CD4-positive, alpha-beta T cell treated with Interleukin-10 for 1 hour (primary cell): ENCODE measurements at places on chromosomes 12 and 14.

GRCh38 chr14:63432888-63433552, 110.2 kb downstream of the PPP2R5E start:
- no peak for DNase-seq

DNA sequence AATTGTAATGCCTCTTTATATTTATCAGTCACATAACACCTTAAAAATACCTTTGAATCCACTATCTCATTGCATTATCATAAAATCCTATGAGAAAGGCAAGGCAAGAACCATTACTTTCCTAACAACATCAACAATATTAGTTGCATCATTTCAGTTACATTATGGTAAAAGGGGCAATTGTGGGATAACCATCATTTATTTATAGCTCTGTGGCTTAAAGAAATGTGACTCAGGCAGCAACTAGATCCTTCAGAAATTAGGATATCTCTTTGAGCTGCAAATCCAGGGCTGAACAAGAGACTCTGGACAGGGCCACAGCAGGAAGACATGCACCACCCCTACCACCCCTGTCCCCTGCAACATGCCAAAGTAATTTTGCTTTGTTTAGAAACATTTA, 36.4 kb downstream of the EPS8 start:
- DNase-seq, result no peak

DNA sequence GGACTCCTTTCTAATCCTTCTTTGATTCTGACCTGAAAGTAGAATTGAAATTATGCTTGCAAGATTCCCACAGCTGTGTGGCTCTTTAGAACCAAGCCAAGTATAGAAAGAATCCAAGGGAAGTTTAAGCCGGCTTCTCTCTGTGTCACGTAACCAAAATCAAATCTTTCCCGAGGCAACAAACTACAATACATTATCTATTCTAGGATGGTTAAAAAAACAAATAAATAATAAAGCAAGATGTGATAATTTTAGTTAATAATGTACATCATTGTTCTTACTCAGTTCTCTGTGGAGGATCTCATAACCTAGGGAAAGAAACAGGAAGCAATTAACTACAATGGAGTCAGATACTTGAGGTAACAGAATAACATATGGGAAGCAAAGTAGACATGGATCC, 78.1 kb upstream of the ST8SIA1 start:
- DNase-seq, result no peak

GRCh38 chr12:12812618-12813119, 477 bp upstream of the DDX47 start:
- DNase-seq, result no peak

DNA sequence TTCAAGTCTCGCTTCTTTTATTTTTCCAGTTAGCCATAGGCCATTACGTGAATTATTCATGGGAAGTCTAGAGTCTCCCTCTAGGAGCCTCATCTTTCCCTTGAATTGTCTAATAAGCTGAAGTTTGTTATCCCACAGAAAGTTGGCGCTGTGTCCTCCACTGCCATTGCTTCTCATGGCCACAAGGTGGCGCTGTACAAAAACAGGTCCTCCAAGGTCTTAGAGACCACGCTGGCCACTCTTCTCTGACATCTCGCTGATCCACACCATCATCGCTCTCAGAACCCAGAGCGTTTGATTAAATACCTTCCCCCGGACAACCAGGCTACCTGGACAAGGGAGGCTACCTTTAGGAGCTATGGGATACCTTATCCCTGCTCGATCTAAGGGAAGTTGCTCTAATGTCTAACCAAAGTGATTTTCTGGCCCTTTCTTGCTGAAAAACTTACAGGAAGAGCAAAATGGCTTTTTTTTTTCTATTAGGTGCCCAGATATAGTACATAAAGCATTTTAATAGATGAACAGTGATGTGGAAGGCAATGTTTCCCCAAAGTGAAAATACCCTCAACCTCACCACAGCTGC, 110.0 kb downstream of the CCDC60 start:
- peak; percentile 20 for DNase-seq

DNA sequence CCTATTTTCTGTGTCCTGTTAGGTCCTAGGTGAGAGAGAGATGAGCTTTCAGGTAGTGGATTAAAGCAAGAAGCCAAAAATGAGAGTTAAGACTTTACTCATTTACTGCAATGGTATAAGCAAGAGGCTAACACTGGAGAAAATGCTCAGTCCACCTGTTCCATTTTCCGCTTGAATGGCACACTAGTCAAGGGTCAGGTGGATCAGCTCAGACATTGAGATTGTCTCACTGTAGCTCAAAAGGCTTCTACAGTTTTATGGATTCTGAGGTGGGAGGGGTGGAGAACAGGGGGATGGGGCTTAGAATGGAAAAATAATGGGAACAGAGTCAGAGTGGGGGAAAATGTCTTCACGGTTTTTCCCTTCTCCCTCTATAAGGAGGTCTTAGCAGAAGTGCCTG, 57.3 kb upstream of the MUCL1 start:
- DNase-seq, result no peak

DNA sequence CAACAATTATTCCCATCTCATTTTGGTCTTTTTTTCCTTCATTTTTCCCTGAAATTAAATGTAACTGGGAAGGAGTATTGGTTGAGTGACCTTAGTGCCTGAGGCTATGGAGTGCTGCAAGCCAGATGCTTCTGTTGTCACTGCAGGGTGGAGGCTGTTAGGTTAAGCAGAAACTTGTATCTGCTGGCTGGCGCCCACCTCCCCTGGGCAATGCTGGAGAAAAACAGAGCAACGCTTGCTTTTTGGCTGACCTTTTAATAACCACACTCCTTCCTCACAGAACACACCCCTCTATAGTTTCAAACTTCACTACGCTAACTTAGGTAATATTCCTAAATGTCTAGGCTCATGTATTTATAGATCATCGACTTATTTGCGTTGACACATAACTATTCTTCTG, 583.5 kb upstream of the NOVA1 start:
- DNase-seq, result no peak

GRCh38 chr14:21454843-21455544, 929 bp downstream of the CHD8 start:
- peak; percentile 51 for DNase-seq

GRCh38 chr14:85958069-85958468, 428.1 kb downstream of the FLRT2 start:
- DNase-seq, result no peak

GRCh38 chr12:47896633-47897032, 8.2 kb downstream of the VDR start:
- DNase-seq, result no peak

DNA sequence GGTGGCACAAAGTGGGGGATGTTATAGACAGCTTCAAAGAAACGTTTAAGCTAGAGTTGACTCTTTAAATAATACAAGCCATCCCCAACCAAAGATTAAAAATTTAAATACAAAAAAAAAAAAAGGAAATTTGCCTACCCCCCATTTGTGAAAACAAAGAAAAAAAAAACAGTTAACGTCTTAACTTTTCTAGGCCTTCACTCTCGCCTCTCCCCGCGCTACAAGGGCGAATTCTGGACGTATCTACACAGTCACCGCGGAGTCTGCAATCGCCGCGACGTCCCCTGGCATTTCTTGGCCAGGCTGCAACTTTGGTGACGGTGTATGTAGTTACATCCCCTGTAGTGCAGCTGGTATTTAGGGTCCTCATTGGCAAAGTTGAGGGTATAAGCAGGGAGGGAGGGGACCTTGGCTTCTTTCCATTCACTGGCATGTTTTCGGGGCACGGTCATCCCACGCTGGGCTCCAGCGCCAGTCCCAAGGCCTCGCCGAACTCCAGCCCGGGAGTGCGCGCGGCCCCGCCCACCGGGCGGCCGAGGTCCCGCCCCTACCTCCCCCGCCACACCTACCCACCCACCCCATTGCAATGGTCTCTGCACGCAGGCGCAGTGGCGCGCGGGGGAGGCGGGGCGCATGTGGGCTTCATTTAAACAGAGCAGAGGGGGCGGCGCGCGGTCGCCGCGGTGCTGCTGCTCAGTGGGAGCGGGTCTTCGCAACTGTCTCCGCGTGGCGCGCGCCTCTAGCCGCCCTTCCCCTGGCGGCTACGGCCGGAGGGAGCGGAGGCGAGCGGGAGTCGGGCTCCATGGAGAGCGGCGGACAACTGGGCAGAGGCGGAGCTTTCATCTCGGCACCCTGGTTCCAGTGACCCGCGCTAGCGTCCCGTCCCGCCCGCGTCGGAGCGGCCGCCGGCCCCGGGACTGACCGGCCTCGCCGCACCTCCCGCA, at the start of gene NUDT4:
Gene NUDT4, plus strand, starts transcription at position 674 of the 944 bp plus-strand sequence. CDS start 398 bp downstream, outside the sequence.
- peak; percentile 97 for DNase-seq

DNA sequence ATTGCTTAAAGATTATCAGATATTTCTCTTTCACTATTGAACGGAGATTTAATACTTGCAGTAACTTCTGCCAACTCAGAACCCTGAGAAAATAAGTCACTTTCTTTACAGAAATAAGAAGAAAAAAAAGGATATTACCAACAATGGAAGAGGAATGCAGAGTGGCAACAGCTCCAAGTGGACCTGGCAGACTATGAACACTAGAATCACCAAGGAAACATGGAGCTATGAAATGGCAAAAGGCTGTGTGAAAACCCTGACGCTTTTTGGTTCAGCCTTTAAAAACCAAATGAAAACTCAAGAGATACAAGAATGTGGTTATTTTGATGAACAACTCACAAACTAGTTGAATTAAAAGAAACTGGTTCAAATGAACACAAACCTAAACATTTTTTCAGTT, 17.7 kb downstream of the DTD2 start:
- no peak for DNase-seq

DNA sequence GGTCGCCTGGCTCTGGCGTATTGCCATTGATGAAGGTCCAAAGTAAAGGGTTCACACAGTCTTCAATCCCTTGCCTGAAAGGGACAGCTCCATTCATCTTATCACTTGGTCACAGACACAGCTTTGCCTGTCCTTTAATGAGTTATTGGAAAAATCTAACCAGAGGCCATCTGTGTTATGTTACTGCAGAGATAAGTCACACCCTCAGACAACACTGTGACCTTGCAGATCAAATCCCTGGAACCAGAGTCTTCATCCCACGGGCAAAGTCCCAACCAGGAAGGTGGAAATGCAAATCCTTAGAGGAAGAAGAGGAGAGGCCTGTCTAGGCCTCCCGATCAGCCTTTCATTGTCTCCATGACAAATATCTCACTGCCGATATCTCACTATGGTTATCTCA, 68.3 kb upstream of the SCN8A start:
- DNase-seq, result no peak
